Amniotic stem cell (primary cell): ENCODE measurements at places on chromosomes 5 and 9.

- no peak for DNase-seq
Measured at GRCh38 chr9:95429096-95429495, 87.7 kb downstream of the PTCH1 start.

GRCh38 chr9:135220601-135221575, 133.4 kb downstream of the OLFM1 start:
- DNase-seq, result no peak

DNA sequence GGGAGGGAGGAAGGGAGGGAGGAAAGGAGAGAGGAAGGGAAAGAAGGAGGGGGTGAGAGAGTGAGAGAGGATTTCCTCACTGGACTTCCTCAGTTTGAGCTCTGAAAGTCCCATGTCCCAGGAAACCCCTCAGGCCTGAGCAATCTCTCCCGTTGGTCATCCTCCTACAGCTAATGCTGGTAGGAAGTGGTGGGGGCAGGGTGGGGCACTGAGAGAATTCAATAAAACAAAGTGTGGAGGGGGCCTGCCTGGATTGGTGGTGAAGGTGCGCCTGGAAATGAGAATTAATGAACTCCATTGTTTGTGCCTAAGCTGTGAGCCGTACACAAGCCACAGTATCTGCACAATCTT, 195.0 kb downstream of the RGS3 start:
- DNase-seq, result no peak

GRCh38 chr5:160628619-160628968, 206.9 kb downstream of the PTTG1 start:
- DNase-seq, result no peak

DNA sequence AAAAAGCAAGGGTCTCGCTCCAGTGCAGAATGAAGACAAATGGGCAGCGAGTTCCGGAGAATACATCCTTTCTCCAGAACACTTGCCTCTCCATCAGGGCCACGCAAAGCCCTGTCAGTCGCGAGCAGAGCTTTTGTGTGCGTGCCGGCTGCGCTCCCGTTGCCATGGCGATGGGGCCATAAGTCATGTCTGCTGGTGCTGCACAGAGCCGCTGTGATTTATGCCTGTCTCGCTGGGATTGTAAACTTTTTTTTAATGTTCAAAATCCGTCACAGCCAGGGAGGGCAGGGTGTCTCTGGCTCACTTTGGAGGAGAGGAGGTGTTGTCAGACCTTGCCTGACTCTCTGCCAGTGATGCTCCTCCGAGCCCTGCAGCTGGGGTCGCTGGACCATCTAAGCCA, 272.7 kb downstream of the TRIM32 start:
- DNase-seq, result no peak

DNA sequence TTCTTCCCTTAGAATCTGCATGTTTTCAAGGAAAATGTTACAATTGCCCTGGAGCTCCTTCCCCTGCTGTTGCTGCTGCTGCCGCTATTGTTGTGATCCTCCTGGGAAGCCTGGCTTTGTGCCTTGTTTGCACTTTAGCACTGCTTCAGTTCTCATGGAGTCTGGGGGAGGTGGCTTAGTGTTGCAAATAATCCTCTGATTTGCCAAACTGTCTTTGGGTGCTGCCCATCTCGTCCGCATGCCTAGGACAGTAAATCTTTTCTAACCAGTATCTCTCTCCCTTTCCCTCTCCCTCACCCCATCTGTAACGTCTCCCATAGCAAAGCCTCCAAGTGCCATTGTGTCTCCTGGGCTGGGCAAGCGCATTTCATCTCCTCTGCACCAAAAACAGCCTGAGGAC, 30.3 kb downstream of the FAM240B start:
- no peak for DNase-seq

DNA sequence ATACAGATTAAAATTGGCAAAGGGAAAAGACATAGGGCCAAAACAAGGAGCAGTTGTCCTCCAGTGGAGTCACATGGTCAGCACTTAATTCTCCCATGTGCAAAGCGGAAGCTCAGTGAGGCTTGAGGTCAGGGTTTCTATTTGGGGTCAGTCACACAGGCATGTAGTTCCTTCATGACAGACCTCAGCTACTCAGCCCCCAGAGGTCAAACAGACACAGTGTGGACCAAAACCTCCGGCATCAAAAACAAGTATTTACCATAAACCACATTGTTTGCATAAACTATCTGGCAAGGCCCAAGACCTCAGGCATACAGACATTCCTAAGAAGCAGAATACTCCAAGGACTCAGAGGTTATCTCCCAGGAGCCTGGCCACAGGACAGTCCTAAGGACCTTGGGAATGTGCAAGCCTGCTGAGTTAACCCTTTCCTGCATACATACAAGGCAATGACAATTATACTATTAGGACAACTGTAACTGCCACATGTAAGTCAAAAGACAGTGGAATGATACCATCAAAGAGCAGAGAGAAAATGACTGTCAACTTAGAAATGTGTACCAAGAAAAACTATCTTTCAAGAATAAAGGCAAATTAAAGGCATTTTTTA, 28.7 kb upstream of the FNIP1 start:
- DNase-seq, result no peak

- DNase-seq, result no peak
Measured at GRCh38 chr9:116662646-116663310, 24.3 kb upstream of the TRIM32 start.

DNA sequence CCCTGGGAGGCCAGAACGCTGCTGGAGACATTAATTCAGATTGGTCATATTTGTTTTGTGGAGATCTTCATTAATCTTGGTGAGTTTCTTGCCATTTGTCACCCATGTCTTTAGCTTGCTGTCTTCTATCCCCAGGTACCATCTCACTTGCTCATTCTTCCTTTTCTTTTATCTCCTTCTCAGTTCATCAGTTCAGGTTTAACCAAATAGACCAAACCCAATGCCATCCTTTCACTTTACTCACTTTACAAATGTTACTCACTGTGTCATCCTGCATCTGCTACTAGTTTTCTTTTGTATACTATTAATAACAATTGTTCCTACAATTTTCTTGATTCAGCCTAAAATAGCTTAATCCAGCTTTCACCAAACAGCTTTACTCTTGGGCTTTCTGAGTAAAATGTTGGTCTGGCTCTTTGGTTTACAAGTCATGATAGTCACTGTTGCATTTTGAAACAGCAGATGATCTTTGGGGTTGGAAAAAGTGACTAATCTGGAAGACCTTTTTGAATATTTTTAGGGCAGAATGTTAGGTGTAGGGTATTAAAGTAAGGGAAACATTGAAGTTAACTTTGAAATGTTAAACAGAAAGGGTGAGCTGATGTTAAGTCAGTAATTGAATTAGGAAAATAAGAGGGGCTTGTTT, 246.9 kb downstream of the ZSWIM6 start:
- no peak for DNase-seq

DNA sequence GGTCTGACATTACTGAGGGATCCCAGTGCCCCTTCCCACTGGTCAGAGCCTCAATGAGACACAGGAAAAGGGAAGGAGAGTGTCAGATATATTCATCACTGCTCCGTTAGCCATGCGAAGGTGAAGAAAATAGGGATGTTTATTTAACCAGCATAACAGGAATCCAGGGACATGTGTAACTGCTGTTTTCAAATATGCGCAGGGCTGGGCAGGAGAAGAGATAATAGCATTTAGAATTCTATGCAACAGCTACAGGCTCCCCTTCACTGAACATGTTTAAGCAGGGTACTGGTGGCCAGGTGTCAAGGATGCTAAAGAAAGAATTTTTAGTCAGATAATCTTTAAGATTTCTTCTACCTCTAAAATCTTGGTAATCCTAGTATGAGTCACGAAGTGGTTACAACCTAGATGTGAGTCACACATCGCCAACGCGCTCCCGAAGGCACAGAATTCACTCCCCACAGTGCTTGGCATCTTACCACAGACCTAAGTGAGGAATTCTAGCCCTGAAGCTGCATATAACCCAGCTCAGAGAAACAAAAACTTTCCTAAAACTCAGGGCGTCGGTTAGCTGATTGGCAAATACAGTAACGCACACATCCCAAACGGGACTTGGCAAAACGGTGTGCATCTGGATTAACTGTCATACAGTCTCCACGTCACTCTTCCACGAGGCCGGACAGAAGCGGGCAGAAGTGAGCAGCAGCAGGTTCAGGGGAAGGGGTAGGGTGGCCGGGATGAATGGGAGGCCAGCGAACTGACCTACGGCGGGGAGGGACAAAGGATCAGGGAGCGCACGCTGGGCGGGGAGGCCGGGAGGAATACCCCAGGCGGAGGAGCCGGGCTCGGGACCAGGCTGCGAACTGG, 1.1 kb downstream of the CTNNAL1 start:
- DNase-seq, result peak; percentile 82

GRCh38 chr9:7094576-7094975, 336.8 kb downstream of the KDM4C start:
- no peak for DNase-seq
